ENCODE measurements at places on chromosomes 2 and 18.

- peak; percentile 94 for DNase-seq
Observed at GRCh38 chr2:111168528-111169239, 48.0 kb downstream of the BCL2L11 start.

DNA sequence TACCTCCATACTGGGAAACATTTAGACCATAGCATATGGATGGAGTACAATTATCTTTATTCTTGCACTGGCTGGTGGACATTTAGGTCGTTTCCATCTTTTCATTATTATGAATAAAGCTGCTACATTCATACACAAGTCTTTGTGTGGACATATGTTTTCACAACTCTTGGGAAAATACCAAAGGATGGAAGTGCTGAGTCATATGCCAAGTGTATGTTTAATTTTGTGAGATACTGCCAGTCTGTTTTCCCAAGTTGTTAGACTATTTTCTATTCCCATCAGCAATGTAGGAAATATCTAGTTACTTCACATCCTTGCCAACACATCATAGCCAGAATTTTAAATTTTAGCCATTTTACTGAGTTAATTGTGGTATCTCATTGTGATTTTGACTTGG, 91.5 kb downstream of the GALNT13 start:
- peak; percentile 12 for DNase-seq

DNA sequence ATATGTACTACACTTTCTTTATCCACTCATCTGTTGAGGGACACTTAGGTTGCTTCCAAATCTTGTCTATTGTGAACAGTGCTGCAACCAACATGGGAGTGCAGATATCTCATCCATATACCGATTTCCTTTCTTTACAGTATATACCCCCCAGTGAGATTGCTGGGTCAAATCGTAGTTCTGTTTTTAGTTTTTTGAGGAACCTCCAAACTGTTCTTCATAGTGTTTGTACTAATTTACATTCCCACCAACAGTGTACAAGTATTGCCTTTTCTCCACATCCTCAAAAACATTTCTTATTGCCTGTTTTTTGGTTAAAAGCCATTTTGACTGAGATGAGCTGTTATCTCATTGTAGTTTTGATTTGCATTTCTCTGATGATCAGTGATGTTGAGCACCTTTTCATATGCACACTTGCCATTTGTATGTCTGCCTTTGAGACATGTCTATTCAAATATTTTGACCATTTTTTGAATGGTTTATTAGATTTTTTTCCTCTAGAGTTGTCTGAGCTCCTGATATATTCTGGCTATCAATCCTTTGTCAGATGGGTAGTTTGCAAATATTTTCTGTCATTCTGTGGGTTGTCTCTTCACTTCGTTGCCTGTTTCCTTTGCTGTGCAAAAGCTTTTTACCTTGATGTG, 12.2 kb downstream of the PLEK start:
- DNase-seq, result no peak

- DNase-seq, result no peak
Observed at GRCh38 chr2:167420211-167420610, 531.9 kb downstream of the XIRP2 start.

DNA sequence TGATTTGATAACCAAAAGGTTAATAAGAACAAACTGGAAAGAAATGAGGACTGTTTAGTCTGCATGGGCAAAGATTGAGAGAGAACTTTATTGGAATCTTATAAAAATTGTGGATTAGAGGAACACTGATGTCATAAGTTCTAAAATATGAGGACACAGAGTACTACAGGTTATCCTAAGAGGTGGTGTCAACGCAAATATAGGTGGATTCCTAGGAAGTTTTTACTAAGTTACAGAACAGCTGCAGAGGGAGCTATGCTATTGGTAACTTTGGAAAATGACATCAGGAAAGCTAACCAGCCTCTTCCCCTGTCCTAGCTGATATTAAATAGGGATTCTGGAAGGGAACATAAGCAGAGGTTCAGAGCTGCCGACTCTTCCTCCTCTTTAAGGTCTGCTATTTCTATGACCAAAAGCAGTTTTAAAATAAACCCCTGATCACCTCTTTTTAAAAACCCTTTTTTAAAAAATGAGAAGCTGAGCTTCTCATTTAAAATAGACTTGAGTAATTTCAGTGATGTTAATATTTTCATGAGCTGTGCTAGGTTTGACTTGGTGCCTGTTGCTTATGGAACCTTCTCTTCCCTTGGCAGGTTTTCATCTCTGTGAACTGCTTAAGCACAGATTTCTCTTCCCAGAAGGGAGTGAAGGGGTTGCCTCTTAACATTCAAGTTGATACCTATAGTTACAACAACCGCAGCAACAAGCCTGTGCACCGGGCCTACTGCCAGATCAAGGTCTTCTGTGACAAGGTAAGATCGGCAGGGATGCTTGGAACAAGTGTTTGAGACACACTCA, 34.2 kb downstream of the GRHL1 start:
- no peak for DNase-seq

DNA sequence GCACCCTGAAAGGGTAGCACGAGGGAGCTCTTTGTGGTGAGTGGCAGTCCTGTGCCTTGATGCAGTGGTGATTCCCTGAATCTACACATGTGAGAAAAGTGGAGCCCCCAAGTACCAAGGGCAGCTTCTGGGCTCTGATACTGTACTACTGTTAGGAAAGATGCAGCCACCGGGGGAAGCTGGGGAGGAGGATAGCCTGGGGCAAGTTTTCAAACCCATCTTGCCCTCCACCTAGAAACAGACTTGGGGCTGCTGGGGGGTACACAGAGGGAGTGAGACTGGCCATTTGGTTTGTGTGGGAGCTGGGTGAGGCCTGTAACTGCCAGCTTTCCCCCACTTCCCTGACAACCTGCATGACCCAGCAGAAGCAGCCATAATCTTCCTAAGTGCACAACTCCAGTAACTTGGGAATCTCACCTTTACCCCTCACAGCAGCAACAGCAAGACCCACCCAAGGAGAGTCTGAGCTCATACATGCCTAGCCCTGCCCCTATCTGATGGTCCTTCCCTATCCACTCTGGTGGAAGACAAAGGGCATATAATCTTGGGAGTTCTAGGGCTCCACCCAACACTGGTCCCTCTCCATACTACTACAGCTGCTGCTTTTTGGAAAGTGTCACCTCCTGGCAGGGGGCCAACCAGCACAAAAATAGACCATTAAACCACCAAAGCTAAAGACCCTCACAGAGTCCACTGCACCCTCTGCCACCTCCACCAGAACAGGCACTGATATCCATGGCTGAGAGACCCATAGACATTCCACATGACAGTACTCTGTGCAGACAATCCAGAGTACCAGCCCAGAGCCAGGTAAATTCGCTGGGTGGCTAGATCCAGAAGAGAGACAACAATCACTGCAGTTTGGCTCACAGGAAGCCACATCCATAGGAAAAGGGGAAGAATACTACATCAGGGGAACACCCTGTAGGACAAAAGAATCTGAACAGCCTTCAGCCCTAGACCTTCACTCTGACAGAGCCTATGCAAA, 8.2 kb downstream of the MALL start:
- peak; percentile 38 for DNase-seq

- no peak for DNase-seq
Observed at GRCh38 chr18:54828986-54829385, 709 bp downstream of the RAB27B start.

DNA sequence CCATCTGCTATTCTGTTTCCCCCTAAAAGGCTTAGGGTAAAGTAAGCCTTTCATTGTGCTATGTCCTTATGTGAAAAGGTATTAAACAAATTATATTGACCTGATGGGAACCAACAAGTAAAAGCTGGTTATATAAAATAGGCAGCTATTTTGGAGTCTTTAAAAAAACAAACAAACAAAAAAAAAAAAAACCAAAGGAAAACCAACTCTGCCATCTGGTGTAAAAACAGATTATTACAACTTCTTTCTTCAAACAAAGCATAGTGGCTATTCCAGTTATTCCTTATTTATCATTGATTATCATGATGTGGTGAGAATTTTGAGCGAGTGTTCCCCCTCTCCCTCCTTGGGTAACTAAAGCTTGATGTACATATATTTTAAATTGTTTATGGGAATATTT, 122.3 kb upstream of the FHL2 start:
- DNase-seq, result peak; percentile 67

GRCh38 chr2:61452392-61452791, 18.5 kb downstream of the USP34 start:
- DNase-seq, result no peak

DNA sequence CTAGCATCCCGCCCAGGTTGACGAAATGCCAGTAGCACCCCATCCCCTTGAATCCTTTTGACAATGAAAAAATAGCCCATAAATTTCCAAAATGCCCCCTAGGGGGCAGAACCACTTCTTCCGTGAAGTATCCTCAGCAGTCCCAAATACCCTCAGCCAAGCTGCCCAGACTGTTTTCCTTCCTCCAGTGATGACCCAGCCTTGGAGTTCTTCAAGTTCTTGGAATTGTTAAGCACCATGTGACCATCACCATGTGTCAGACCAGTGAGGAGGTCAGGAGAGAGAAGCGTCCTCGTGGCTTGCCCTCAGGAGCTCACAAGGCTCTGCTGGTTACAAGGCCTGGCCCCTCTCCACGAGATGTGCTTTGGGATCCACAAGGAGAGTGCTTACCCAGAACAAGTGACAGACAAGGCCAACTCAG, 1.4 kb upstream of the SLC23A3 start:
- peak; percentile 75 for DNase-seq

DNA sequence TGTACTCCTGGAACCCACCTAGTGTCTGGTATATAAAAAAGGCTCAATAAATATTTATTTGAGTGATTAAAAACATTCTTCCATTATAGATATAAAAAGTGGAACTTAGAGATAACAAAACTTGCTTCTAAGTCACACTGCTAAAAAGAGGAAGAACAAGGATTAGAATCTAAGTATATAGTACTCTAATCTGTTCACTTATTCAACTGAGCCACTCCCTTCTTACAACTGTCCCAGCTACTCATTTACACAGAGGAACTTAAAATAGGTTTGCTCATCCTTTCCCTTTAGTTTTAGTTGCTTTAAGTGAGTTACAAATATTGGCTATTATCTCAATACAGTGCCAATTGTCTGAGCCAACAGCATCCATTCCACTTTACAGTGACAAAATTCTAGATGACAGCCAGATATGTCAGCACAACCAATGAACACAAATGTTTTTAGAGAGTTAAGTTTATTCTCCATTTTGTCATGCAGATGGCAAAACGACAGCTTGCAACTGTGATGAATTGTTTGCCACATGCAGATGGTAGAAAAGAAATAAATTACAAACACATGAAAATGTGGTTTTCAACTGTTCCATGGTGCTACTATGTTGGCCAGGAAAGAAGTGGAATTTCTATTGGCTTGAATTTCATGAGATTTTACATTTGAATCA, 280.7 kb upstream of the ZC3H15 start:
- no peak for DNase-seq

DNA sequence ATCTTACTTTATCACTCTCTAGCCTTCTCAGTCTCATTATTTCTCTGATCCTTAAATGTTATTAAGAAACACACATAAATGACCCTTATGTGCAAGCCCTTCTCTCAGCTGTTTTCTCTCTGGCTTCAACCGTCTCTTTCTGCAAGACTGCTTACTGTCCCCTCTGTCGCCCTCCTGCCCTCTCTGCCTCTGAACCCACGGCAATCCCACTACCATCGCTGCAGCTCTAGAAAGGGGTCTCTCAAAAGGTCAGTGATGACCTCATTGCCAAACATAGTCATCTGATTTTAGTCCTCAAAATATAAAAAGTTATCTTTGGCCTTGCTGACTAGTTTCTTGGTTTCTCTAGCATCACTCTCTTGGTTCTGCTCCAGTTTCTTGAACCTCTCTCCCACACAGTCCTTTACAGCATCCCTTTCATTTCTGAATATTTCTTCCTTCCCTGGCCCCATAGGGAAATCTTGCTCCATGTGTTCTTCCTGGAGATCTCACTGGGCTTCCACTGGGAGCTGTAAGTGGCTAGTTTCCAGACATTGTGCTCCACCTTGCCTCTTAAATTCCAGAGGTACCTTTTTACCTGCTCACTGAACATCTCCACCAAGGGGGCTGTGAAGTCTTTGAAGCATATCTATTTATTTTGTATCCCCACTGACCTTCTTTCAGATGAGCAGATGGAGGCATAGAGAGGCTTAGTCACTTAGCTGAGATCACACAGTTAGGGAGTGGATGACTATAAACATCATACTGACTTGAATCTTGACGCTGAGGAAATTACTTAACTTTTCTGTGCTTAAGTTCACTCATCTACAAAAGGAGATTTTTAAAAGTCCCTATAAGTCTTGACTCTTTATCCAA, 96.2 kb downstream of the PDE1A start:
- no peak for DNase-seq

DNA sequence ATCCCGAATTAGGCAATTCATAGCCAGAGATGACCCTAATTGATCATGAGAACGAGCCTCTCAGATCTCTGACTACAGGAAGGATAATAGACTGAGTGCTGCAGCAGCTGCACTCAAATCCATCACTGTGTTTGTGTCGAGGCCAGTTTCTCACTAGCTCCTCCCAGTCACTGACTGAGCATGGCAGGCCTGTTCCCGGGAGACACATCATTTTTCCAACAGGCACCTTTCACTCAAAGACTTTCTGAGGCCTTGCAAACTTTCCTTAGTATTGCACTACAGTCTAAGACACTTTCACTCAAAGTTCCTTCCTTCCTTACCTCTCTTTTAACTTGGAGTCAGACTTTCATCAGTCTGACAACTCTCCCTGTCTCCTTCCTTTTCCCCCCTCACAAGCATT, 13.7 kb downstream of the SOS1 start:
- no peak for DNase-seq

- no peak for DNase-seq
Observed at GRCh38 chr2:54601339-54601738, 122.1 kb upstream of the EML6 start.

DNA sequence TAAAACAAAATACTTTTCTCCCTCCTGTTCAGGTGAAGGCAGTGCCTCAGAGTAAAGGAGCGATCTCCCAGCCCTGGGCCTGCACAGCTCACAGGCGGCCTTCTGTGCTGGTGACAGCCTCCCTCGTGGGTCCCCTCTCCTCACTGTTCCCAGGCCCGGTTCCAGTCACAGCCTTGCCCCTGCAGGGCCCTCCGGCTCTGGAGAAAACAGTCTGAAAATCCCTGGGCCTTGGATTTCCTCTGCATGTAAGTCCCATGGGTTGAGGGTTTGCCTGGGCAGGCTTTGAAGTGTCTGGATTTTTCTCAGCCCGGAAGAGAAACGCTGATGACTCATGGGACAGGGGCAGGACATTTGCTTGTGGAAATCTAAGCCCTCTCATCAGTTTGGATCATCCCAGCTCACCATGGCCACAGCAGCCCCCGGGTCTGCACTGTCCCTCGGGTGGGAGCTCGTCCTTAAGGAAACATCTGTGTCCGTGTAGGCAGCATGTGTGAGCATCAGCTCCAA, 186.1 kb upstream of the RAB12 start:
- peak; percentile 67 for DNase-seq

GRCh38 chr2:33603416-33603815, 4.3 kb upstream of the FAM98A start:
- no peak for DNase-seq

All from PC-3 (cell line).